ENCODE measurements at places on chromosomes 7 and 10. TPM values are rescaled to one million over a fixed set of nuclear protein-coding genes. Genes with fewer than 3 reads are reported as not detected.
A peak's percentile ranks its signal among the peaks of the same experiment; 100 is the strongest.

Gene TRIM50
- total RNA-seq: not detected

DNA sequence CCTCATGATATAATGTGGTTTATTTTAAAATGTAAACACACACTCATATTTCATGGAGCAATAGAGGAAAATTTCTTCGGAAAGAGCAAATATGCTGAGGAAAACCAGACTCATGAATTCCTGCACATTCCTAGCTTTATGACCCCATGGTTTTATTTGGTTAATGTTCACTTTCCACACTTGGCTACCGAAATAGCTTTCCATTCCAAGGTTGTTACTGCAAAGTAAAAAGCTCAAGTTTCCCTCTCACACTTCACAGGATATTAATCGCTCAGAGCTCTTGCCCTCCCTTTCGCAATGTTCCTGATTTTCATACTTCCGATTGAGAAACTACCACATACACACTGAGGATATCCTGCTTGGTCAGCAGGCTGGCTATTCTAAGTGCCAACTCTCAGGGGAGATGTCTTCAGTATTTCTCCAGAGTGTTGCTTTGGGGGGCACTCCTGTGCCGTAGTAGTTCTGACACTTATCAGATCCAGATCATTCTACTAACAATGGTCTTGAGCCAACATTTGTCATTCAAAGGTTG is 77.5 kb upstream of the STEAP1B start:
- H3K27me3 ChIP-seq: no peaks in the 10 kb centered on the region
- H3K4me3 ChIP-seq: no peak overlapping the region
- H3K36me3 ChIP-seq: no peaks in the 10 kb centered on the region
- H3K4me1 ChIP-seq: no peaks in the 10 kb centered on the region
- no peak overlapping the region for H3K27ac ChIP-seq

DNA sequence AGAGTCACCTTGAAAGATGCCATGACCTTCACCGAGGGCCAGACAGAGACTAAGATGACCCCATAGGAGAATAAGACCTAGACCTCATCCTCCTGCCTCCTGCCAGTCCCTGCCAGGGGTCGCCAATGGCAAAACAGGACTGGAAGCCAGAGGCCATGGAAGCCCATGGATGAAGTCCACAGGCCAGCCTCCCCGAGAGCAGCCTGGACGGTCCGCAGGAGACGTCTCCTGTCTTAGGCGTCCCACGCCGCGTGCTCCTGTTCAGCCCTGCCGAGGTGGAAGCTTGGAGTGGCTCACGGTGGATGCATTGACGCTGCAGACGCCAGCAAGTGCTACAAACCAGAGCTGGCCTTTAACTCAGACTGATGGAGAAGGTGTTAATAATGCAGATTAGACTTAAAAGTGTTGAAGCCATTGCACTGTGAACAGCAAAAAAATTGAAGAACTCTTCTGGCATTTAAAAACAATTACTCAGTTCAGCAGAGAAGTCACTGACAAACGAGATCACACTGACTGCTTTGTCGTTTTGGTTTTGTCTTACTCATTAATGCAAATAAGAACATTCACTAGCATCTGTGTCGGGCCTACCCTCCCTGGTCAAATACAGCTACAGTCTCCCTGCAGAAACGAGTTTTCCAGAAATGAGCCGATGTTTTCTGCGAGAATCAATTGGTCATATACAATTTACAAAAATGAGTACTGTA is 38.1 kb upstream of the FAM20C start:
- no peak overlapping the region for H3K27ac ChIP-seq
- H3K4me3 ChIP-seq: no peak overlapping the region
- peaks cover 6% of the 10 kb centered on the region for H3K4me1 ChIP-seq
- H3K36me3 ChIP-seq: no peaks in the 10 kb centered on the region

GRCh38 chr7:42672339-42672999 is 239.4 kb downstream of the C7orf25 start:
- no peaks in the 10 kb centered on the region for H3K36me3 ChIP-seq
- no peak overlapping the region for H3K4me3 ChIP-seq
- no peaks in the 10 kb centered on the region for H3K27me3 ChIP-seq
- H3K4me1 ChIP-seq: no peaks in the 10 kb centered on the region
- H3K27ac ChIP-seq: no peak overlapping the region
- no peak for DNase-seq

Gene IL15RA
- 9.9 TPM for total RNA-seq

DNA sequence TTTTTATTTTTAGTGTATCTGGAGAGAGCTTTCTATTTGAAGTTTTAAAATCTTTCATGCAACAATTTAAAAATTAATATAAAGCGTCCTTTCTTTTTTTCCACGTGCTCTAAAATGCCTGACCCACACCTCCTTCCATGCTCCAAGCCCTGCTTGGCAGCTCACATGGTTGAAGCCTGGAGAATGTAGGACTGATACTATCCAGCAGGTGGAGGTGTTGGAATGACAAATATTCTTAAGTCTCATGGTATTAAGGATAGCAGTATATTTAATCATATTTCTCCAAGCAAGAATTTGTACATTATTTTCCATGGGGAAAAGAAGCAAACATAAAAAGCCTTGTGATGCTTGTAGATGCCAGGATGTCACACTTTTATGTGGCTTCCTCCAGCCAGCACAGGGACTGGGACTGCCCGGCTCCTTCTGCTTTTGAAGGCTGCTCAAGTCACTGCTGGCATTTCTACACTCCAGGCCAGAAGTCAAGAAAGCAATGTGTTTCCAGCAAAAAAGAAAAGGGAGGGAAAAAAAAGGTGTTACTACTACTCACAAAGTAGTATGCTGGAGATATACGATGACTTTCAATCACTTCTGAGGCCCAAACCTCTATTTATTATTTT is 49.7 kb downstream of the BZW2 start:
- DNase-seq: no peak
- H3K36me3 ChIP-seq: no peaks in the 10 kb centered on the region
- no peak overlapping the region for H3K27ac ChIP-seq
- no peak overlapping the region for H3K4me3 ChIP-seq
- no peaks in the 10 kb centered on the region for H3K27me3 ChIP-seq
- no peaks in the 10 kb centered on the region for H3K4me1 ChIP-seq

DNA sequence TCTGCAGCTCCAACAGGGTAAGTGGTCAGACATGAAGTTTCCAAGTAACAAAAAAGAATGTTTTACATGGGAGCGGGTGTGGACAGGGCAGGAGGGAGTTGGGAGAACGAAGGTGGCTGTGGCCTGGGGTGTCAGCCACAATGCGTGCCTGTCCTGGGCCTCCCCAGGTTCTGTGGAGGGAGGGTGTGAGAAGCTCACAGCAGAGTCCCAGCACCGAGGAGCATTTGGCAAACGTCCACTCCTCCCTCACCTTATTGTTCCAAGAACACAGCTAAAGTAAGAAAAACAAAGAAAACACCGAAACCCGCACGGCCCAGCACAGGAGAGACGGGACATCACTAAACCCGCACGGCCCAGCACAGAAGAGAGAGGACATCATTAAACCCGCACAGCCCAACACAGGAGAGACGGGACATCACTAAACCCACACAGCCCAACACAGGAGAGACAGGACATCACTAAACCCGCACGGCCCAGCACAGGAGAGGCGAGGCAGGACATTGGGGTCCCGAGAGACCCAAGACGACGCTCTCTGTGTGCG is 226.4 kb downstream of the MAD1L1 start:
- H3K4me3 ChIP-seq: no peak overlapping the region
- peaks cover 5% of the 10 kb centered on the region for H3K36me3 ChIP-seq
- H3K4me1 ChIP-seq: no peaks in the 10 kb centered on the region
- no peak for DNase-seq

GRCh38 chr10:26448706-26449435 is 10.7 kb downstream of the APBB1IP start:
- no peaks in the 10 kb centered on the region for H3K36me3 ChIP-seq
- peak overlapping the region; percentile 44 for H3K4me3 ChIP-seq
- H3K27me3 ChIP-seq: no peaks in the 10 kb centered on the region
- peaks cover 26% of the 10 kb centered on the region for H3K4me1 ChIP-seq

GRCh38 chr10:42866115-42866995 is 83.8 kb downstream of the BMS1 start:
- no peak overlapping the region for H3K27ac ChIP-seq
- no peaks in the 10 kb centered on the region for H3K4me1 ChIP-seq
- no peaks in the 10 kb centered on the region for H3K27me3 ChIP-seq
- no peak overlapping the region for H3K4me3 ChIP-seq

- H3K4me3 ChIP-seq: no peak overlapping the region
- no peak overlapping the region for H3K27ac ChIP-seq
- peaks cover 8% of the 10 kb centered on the region for H3K4me1 ChIP-seq
- DNase-seq: no peak
- no peaks in the 10 kb centered on the region for H3K36me3 ChIP-seq
These were observed 39.1 kb downstream of the SGCE start for GRCh38 chr7:94616855-94617254.

- H3K4me3 ChIP-seq: no peak overlapping the region
- no peak overlapping the region for H3K27ac ChIP-seq
- no peak for DNase-seq
- H3K27me3 ChIP-seq: no peaks in the 10 kb centered on the region
- H3K4me1 ChIP-seq: no peaks in the 10 kb centered on the region
These were observed 3.7 kb upstream of the CAV1 start for GRCh38 chr7:116521046-116521664.

Gene GPR15LG
- 1.5 TPM for total RNA-seq

GRCh38 chr7:124130-124949 is 68.0 kb upstream of the FAM20C start:
- DNase-seq: no peak
- no peaks in the 10 kb centered on the region for H3K36me3 ChIP-seq
- H3K4me1 ChIP-seq: no peaks in the 10 kb centered on the region
- no peak overlapping the region for H3K27ac ChIP-seq
- H3K27me3 ChIP-seq: no peaks in the 10 kb centered on the region

Gene TYW1B
- 4.3 TPM for total RNA-seq

DNA sequence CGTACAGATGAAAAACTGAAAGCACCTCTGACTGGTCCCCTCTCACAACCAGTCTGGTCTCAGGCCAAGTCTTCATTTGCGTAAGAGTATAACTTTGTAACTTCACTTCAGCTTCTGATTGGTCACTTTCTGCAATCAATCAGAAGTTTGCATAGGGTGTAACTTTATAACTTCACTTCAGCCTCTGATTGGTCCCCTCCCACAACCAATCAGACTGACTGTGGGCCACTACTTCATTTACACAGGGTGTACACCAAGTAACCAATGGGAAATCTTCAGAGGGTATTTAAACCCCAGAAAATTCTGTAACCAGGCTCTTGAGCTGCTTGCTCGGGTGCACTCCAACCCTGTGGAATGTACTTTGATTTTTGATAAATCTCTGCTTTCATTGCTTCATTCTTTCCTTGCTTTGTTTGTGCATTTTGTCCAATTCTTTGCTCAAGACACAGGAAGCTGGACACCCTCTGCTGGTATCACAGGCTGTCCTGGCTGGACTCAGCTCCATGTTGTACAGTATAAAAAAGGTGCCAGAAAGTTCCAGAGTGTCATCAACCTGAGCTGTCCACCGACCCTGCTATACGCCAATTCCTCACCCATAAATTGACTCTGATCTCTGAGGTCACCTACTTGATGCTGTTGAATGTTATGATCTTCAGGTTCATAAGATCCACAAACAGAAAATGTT is 74.5 kb downstream of the COBL start:
- H3K36me3 ChIP-seq: no peaks in the 10 kb centered on the region
- H3K4me1 ChIP-seq: no peaks in the 10 kb centered on the region
- no peak overlapping the region for H3K27ac ChIP-seq
- DNase-seq: no peak
- H3K27me3 ChIP-seq: no peaks in the 10 kb centered on the region

DNA sequence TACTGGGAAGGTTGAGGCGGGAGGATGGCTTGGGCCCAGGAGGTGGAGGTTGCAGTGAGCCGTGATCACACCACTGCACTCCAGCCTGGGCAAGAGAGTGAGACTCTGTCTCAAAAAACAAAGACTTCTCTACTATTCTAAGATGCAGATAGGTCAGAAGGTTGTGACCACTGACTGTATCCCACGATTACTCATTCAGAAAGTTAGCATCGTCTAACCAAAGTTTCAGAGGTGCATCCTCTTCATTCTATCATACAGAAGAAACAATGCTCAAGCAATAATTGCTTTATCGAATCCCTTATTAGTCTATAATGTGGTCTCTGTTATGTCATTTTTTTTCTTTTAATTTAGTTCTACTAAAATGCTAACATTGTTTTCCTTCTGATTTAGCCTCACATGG is 348.7 kb upstream of the LRGUK start:
- no peaks in the 10 kb centered on the region for H3K36me3 ChIP-seq
- H3K4me1 ChIP-seq: no peaks in the 10 kb centered on the region
- H3K4me3 ChIP-seq: no peak overlapping the region

Gene PLEKHS1
- not detected for total RNA-seq

DNA sequence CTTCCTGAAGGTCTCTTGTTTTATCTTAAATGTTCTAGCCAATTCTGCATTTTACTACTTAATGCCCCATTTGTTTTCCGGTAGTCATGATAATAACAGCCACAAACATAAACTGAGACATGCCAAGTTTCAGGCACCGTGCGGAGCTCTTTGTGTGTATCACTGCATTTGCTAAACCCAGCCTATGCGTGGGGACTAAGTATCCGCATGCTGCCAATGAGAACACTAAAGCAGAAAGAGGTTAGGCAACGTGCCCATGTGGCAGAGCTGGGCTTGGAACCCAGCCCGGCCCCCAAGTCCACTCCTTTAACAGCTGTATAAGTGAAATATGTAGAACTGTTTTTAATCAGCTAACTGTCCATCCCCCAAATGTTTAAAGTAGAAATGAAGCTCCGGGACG is 54.1 kb downstream of the SLIT1 start:
- no peak overlapping the region for H3K4me3 ChIP-seq
- no peaks in the 10 kb centered on the region for H3K4me1 ChIP-seq
- no peak overlapping the region for H3K27ac ChIP-seq
- no peak for DNase-seq
- no peaks in the 10 kb centered on the region for H3K27me3 ChIP-seq

Gene PTPN20
- 0.26 TPM for total RNA-seq

GRCh38 chr7:41691286-41692190 is 11.4 kb downstream of the INHBA start:
- H3K27ac ChIP-seq: no peak overlapping the region
- no peaks in the 10 kb centered on the region for H3K36me3 ChIP-seq
- no peaks in the 10 kb centered on the region for H3K27me3 ChIP-seq

DNA sequence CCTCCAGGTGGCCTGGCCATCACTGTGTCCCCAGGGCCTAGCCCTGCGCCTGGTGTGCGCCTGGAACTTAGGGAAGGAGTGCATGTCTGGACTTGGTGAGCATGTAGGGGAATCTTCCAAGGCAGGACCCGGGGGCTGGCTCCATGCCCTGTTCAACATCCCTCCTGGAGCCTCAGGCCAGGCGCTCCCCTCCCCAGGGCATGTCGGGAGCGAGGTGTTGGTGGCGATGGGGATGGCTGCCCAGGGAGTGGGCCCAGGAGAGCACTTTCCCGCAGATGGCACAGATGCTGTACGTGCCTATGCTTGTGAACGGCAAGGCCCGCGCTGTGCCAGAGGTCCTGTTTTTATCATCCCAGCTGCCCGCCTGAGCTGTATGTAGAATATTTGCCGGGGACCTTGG is 55.0 kb downstream of the CDH23 start:
- H3K27me3 ChIP-seq: no peaks in the 10 kb centered on the region
- H3K4me3 ChIP-seq: no peak overlapping the region
- DNase-seq: no peak
- H3K36me3 ChIP-seq: no peaks in the 10 kb centered on the region

GRCh38 chr10:89371079-89371478 is 6.8 kb upstream of the IFIT1B start:
- H3K27me3 ChIP-seq: no peaks in the 10 kb centered on the region
- H3K4me3 ChIP-seq: no peak overlapping the region
- H3K27ac ChIP-seq: no peak overlapping the region
- H3K36me3 ChIP-seq: no peaks in the 10 kb centered on the region
- H3K4me1 ChIP-seq: peaks cover 25% of the 10 kb centered on the region
- DNase-seq: no peak
